ENCODE measurements at places on chromosomes 13 and 19.

DNA sequence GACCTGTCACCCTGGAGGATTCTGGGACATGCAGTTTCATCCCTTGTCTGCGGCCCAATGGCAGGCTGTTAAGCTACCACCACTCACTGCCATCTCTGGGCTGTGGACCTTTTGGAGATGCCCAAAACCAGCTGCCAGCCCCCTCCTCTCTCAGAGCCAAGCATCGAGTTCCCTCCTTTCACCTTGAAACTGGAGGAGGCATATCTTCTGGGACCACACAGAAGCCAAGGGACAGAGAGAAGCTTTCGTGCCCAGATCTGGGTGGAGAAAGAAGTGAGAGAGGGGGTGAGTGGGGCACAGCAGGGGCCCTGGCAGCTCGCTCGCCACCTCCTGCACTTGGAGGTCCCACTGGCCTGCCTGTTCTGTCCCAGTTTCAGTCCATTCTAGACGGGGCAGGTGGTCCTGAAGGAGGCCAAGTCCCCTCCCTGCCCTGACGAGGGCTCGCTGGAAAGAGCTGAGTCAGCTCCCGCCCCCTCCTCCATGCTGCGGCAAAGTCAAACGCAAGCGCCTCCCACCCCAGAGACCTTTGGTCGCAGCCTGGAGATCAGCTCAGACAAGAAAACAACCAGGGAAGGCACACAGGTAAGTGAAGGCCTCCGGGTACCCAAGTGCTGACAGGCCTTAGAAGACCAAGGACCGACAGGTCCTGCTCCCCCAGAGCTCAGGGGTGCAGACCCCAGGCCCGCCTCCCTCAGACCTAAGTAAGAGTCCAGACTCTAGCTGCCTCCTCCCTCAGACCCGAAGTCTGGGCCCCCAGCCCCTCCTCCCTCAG is 3.8 kb downstream of the BCAT2 start:
- peak; percentile 67 for DNase-seq

DNA sequence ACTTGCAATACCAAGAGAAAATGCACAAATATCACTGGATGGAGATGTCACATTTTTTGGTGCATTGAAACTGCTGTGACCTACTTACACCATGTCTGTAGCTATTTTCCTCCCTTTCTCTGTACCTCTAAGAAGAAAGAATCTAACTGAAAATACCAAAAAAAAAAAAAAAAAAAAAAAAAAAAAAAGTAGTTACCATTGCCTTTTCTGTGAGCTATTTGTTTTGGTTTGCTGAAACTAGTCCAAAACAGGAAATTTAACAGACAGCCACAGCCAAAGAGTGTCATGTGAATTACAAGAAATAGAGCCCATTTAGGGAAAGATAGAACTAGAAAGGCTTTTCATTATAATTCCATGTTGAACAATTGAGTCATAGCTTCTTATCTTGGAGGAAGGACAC is 37.3 kb downstream of the TNFSF13B start:
- DNase-seq: peak; percentile 21

- peak; percentile 16 for DNase-seq
These were observed 5.2 kb upstream of the ATP1A3 start for GRCh38 chr19:41999071-41999877.

- DNase-seq: no peak
These were observed 984.7 kb upstream of the PCDH9 start for GRCh38 chr13:68214691-68215415.

GRCh38 chr13:113629866-113630265 is 28.1 kb downstream of the ATP4B start:
- no peak for DNase-seq

- no peak for DNase-seq
These were observed 67.5 kb downstream of the TSC22D1 start for GRCh38 chr13:44508562-44509077.

DNA sequence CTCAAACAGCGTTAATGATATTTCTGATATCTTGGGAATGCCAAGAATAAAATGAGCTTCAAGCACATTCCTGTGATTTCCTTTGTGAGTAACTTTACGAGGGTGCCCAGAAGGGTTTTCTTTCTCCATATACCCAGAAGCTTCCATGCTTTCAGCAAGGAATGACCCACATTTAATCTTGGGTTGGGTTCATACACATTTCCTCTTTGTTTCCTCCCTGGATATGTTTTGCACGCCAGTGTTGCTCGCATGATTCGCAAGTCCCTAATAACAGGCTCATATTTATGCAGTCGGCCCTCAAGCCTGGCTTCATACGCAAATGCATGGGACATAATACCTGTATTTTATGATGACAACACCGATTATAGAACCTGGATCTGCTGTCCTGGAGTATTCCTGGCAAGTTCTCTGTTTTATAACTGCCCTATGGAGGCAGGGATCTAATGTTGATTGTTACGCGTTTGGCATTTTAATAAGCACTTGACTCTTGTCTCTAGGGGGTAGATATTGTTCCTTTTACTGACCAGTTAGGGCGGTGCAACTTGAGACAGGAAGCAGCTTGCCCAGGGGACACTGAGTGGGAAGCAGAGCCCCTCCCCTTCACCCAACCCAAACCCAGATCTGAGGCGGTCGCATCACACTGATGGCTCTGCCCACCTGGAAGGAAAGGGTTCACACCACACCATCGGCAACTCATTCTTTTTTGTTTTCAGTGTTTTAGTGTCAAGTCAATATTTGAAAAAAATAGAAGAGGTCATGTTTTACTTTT is 220.4 kb upstream of the SOX1 start:
- DNase-seq: no peak

- no peak for DNase-seq
These were observed 8.2 kb upstream of the NFIC start for GRCh38 chr19:3357992-3358688.

DNA sequence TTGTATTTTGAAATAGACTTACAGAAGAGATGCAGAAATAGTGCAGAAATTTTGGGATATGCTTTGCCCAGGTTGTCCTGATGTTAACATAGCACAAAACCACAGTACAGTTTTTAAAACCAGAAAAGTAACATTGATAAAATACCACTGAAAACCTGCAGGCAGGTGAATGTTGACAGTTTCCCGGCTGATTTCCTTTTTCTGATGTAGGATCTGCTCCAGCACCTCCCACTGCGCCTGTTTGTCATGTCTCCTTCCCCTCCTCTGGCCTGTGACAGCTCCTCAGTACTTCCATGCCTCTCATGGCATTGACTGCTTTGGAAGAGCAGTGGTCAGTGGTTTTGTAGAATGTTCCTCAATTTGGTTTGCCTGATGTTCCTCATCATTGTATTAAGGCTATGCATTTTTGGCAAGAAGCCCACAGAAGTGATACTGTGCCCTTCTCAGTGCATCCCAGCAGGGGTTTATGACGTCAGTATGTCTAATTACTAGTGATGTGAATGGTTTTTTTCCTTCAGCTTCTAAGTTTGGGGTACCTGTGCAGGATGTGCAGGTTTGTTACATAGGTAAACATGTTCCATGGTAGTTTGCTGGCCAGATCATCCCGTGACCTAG is 31.0 kb downstream of the TDRD12 start:
- DNase-seq: no peak

DNA sequence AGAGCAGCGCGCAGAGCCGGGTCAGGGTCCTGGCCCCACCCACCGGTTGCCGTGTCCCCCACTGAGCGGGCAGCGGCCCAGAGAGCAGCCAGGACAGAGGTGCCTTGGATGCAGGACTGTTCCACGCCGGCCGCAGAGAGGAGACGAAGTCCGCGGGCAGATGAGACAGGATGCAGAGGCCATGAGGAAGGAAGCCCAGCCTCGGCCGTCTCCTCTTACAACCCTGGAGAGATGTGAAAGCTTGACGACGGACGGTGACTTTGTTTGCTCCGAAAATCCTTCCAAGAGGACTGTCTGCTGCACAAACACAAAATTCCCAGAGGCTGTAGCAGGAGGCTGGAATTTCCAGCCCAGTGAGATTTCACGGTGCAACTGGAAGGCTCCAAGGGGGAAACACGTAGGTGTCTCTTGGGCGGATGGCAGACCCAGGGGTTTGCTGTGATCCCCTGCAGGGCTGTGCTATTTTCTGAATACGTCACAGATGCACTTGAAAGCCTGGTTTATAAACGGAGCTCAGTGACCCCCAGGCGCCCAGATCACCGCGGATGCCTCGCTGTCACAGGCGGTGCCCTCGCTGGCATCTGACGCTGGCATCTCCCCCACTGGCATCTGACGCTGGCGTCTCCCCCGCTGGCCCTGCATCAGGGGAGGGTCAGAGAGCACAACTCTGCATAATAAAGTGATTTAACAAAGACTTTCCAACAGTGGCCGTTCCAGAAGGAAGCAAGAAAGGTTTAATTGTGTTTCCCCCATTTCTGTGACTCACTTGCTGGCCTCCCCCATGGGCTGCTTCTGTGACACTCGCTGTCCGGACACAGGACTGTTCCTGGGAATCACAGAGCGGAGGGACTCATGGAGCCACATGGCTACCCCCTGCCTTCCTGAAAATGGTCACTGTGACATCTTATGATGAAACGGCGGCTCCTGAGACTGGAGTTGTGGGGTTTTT is 62.0 kb upstream of the C13orf46 start:
- DNase-seq: no peak

- no peak for DNase-seq
These were observed 296.1 kb downstream of the PCDH9 start for GRCh38 chr13:66933994-66934393.

GRCh38 chr19:2209408-2209807 is 26.7 kb downstream of the PLEKHJ1 start:
- no peak for DNase-seq

GRCh38 chr13:37014609-37015008 is 14.0 kb downstream of the EXOSC8 start:
- no peak for DNase-seq

GRCh38 chr13:72507416-72508199 is 219.8 kb downstream of the MZT1 start:
- DNase-seq: no peak

GRCh38 chr13:36310417-36311108 is 12.9 kb upstream of the CCDC169 start:
- DNase-seq: no peak

GRCh38 chr19:15251749-15252397 is 19.6 kb upstream of the EPHX3 start:
- DNase-seq: no peak

- DNase-seq: no peak
These were observed 83.5 kb downstream of the FRY start for GRCh38 chr13:32115066-32115465.

Measured in CD4-positive, CD25-positive, alpha-beta regulatory T cell (primary cell).